ENCODE measurements at places on chromosomes 6 and 20.

DNA sequence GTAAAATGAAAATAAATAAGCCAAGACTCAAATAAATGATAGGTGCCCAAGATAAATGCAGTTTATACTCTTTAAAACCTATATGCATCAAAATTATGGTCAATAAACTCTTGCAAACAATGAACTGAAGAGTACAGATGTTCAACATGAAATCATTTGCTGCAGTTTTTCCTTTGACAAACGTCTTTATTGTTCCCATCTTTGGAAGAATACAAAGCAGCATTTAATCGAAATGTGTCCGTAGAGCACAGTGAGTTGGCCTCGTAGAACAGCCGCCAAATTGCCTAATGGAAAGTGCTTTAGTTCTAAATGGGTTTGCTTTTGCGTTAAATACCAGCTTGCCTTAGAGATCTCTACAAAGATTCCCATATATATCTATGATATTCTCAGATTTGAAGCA, 447.4 kb downstream of the PKHD1 start:
- no peak for DNase-seq

DNA sequence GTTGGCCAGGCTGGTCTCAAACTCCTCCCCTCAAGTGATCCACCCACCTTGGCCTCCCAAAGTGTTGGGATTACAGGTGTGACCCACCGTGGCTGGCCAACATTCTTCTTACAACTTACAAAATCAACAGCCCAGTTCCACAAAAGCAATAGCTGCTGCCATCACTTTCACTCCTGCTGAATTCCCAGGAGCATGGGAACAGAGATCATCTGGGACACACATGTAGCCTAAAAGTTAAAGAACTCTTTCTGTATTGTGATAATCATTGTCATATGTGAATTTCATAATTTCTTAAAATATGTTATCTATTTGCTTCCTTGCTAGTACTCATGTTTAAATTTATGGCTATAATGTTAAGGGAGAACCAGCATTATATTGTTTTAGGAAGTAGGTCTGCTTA, 51.7 kb downstream of the NCOA6 start:
- DNase-seq = no peak

DNA sequence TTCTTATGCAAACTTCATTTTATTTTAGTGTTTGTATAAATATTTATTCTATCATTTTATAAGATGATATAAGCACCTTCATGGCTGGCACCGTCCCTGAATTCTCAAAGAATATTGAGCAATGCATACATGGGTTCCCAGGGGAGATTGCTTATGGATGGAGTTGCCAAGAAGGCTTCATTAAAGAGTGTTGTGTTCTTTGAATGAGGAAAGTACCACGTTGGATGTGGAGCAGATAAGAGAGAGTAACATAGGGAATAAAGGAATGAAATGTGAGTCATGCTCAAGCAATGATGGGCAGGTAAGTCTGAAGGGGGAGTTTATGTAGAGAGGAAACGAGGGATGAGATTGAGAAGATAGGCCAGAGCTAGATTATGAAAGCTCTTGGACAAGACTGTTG, 10.3 kb downstream of the DSE start:
- DNase-seq = no peak

DNA sequence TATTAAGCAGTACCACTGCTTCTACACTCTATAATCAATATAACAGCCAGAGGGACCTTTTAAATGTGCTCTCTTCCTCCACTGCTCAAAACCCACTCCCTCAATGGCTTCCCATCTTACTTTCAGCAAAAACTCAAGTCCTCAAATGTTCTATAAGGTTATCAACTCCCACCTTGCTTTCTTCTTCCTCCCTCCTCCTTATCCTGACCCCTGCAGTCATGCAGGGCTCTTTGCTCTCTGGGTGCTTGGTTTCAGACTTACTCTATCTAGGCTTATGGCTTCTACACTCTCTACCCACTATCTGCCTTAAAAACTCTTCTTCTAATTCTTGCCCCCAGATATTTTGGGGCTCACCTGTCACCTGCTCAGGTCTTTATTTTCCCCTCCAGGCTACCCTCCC, 5.3 kb downstream of the ARHGAP18 start:
- DNase-seq = no peak

GRCh38 chr6:79084693-79085092, 6.6 kb upstream of the PHIP start:
- DNase-seq = no peak

DNA sequence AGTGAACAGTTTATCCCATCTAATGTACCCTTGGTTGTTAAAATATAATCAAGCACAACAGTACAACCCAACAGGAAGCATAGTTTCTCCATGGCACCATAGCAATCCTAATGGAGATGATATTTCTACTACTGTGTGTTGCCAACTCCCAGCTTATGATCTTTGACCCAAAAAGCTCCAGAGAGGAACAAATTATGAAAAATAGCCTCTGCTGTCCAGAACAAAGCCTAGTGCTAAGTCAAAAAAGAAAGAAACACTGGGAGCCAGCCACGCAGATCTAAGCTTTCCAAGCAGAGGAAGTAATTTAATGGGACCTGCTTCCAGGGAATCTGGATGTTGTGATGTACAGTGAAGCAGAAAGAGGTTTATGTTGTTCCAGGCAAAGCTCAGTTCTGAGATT, 52.2 kb upstream of the TASP1 start:
- DNase-seq = no peak

GRCh38 chr20:63000958-63001357, 5.8 kb downstream of the BHLHE23 start:
- no peak for DNase-seq

GRCh38 chr20:53865901-53866793, 204.2 kb downstream of the BCAS1 start:
- DNase-seq = no peak

- no peak for DNase-seq
These were observed 553.0 kb upstream of the ADGRB3 start for GRCh38 chr6:68082086-68082485.

DNA sequence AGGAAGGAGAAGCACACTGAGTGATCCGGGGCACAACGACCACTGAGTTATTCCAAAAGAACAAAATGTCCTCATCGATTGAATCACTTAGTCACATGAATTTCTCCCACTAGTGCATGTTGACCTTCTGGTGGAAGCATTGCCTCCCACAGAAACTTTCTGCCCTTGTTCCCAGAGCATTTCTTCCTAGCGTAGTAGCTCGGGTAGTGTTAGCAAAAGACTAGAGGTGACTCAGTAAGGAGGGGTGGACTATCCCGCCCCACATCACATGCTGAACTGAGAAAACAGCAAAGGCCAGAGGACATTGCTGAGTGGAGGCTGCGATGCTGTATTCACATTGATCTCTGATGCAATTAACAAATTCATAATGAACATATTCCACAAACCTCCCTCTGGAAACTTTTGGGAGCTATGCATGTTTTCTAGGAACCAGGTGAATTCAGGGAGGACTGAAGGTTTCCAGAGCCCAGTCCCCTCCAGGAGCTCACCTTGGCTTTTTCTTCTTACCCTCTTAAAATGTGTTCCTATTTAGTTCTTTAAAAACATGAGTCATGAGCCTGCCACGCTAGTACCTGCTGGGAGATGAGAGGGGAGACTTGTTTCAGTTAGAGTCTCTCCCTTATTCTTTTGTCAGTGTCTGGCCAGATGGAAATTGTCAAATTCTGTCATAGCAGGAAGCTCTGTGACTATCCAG, 507.9 kb downstream of the CDH26 start:
- DNase-seq = no peak

DNA sequence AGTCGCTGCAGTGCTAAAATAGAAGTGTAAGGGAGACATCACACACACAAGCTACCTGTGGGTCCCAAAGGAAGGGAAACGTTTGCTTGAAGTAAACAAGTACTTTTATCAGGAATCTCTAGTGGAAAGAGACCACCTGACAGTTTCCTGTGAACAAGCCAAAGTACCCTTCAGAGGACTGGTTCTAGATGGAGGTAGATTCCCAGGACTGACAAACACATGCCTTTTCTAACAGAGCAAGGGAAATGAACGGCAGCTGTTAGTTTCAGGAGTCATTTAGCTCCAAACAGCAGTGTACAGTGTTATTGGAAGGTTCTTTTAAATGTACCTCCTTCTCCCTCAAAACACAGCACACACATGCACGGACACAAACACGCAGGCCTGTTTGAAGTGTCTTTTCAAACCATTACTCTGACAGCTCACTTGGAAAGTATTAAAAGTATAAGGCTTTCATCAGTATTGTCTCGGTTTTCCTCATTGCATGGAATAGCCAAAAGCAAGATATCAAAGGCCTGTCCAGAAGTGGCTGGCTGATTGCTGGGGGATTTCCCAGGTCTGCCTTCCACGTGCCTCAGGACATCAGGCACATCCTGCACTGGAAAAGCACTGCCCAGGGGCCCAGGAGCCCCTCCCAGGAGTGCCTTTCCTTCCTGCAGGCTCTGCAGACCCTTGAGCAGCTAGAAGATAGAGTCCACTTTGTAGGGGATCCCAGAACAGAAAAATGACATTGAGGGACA, 393.2 kb upstream of the SOX4 start:
- no peak for DNase-seq

GRCh38 chr6:102619585-102619984, 1226.1 kb downstream of the GRIK2 start:
- DNase-seq = no peak

DNA sequence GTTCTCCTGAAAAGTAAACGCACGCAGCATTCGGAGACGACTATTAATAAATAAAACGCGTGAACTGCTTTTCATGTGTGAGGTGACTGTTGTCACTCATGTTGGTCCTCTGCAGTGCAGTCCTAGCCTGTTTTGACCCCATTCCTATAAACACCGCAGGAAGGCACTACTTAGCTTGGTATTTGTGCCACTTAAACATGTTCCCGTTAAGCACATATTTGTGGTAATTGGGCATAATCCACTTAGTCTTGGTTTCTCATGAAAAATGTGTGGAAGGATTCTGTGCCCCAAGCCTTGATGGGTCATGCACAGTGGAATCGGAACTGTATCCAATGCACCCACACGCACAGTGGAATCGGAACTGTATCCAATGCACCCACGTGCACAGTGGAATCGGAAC, 313.9 kb downstream of the THBS2 start:
- DNase-seq = no peak

DNA sequence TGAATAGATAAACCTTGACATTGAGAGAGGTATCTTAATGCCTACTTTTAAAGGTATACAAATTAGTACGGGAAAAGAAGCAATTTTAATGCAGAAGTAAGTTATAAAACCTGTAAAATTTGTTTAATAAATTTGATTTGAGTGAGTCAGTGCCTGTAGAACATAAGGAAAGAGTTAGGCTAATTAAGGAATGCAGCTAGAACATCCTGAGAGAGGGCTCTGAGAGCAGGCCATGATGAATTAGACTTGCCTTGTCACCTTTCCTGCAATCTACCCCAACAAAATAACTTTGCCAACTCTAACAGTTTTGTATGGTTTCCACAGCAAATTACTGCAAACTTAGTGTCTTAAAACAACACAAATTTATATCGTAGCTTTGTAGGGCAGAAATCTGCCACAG, 700.8 kb downstream of the RFPL4B start:
- no peak for DNase-seq

DNA sequence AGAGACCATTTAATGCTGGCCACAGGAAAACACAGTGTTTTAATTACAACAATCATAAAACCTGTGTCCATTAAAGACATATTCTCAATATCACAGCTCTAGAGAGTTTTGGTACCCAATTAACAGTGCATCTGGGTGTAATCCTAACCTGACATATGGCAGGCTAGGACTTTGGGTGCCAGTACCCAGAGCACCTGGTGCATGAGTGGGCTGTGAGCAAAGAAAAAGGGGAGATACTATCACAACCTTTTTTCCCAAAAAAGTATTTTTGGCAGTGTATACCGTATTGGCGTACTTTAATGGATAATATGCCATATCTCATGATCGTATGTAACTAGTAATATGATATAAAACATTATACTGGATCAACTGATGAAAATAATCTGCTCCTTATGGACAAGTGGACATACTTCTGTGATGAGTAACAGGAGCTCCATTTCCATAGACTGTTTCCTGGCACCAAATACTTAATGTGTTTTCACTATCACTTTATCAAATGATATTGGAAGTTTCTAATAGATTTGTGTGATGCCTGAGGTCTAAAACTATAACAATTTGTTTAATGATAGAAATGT, 91.7 kb downstream of the COL19A1 start:
- no peak for DNase-seq

DNA sequence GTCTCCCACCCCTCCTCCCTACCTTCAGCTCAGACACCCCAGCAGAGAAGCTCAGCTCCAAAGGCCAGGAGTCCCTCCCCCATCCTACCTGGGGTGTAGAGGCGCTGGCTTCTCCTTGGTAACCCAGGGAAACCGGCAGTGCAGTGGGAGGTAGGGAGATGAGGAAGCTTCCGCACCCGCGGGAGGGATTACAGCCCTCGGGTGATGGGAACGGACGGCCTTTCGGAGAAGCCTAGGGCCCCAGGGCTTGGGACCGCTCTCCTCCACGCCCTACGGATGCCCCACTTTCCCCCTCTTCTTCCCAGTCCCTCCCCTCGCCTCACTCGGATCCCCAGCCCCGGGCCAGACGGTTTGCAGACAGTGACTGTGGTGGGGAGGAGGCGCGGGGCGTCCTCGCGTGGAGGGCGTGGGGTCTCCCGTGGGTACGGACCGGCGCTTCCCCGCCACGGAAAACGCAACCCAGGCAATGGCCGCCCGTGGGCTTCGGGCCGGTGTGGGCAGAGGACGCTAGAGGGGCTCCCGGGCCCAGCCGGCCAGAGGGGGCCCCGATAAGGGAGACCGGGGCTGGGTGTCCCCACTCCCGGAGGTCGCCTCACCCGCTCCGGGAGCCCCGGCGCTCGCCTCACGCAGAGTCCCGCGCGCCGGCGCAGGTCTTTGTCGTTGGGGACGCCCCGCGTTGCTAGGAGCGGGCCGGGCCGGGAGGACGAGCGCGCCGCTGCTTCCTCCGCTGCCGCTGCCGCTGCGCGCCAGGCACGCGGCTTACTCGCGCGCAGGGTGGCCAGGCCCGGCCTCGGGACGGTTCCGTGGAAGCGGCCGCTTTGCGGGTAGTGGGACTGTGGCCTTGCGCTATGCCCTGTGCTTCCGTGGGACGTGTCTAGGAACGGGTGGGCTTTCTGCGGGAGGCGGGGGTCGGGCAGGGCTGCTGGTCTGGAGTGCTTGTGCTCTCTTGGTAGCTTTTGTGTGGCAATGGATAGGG, 15.8 kb downstream of the AARS2 start:
- peak; percentile 30 for DNase-seq

DNA sequence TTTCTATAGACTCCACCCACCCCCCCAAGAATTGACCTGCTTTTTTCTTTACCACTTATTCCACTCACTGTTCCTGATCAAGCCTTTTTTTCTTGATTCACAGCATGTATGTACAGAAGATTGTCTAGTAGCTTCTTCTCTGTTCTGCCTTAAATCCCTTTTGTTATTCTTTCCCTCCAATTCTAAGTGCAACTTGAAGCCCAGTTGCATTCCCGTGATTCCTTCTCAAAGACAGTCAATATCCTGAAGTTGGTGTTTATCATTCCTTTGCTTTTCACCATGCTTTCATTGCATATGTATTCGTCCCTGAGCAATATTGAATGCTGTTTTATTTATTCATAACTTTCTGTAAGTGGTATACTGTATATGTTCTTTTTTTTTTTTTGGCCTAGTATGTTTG, 21.0 kb downstream of the XRN2 start:
- DNase-seq = no peak
